Stimulated activated CD4-positive, alpha-beta T cell treated with anti-CD3 and anti-CD28 coated beads, Interleukin-1b, Interleukin-23, amount 100 ng/mL, for 24 hours (primary cell): ENCODE measurements at places on chromosomes 2 and 18.

GRCh38 chr2:197998702-197999101 is 194.3 kb downstream of the PLCL1 start:
- no peak for DNase-seq

DNA sequence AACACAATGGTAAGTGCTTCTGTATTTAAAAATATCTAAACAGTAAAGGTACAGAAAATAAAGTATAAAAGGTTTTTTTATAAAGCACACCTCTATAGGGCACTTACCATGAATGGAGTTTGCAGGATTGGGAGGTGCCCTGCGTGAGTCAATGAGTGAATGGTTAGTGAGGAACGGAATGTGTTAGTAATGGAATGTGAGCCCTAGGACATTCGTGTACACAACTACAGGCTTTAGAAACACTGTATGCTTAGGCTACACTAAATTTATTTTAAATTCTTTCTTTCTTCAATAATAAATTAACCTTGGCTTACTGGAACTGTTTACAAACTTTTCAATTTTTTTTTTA is 337.9 kb upstream of the SLC39A10 start:
- DNase-seq: no peak

GRCh38 chr2:174342686-174343342 is 8.1 kb downstream of the SP9 start:
- no peak for DNase-seq

DNA sequence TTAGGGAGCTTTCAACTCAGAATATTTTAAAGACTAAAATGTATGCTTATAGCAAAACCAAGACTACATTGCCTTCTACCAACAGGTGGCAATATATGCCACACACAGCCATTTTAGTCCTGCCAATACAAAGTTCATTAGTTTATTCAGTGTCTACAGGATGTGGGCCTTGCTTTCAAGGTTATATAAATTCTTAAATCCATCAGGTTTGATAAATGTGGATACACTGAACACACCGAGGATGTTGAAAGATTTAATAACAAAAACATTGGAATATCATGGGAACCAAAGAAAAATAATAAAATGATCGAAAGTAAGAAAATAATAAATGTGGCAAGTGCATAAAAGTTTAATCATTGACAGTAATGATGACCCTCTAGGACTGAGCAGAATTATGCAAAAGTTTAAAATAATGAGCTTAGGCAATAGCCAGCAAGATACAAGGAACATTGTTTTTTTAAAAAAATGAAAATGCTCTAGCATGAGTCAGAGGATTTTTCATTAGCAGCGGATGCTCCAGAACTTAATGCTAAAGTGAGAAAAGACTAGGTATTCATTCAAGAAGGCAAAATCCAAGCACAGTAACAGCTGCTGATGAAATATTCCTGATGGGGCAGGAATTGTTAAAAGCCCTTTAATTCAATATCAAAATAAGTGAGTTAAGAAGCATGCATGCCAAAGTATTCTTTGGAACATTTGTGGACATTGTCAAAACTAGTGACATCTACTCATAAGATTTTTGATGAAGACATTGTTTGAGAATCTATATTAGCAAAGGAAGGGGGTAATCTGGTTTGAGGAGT is 14.2 kb downstream of the SCN9A start:
- no peak for DNase-seq

- no peak for DNase-seq
Measured at GRCh38 chr2:8133363-8133762, 548.5 kb upstream of the ID2 start.

DNA sequence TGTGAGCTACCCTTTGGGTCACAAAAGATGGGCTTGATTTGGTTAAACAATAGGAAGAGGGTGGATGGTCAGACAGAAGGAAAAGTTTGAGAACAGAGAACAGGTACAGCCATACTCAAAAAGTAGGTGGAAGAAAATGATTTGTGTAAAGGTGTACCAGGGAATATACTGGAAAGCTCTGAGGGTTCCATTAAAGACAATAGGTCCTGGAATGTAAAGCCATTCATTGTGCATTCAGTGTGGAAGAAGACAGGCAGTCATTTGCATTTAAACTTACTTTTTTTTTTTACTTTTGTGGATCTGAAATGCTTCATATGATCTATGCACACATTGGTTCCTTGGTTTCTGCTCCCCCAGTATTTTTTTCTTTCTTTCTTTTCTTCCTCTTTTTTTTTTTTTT is 581.4 kb upstream of the PIK3C3 start:
- no peak for DNase-seq

DNA sequence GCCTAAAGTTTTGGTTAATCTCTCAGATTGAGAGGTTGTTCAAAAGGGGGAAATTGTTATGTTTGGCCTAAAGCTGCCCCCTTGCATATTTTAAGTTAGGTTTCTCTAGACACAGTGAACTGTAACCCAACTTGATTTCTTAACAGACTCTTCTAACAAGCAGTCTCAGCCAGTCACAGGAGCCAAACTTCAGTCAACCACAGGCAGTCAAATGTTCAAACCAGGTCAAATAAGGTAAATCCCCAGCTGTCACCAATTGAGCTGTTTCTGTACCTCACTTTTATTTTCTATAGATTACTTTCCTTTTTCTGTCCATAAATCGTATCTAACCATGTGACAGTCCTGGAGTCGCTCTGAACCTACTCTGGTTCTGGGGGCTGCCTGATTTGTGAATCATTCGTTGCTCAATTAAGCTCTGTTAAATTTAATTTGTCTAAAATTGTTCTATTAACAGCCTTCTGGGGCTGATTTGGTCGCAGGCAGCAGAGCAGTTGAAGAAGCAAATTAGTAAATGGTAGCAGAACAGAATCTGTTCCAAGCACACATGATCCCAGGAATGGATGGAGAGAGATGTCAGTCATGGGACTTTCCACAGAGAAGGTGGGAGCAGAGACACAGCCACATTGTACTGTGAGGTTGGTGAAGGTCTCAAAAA is 16.4 kb upstream of the NFU1 start:
- no peak for DNase-seq

- no peak for DNase-seq
Measured at GRCh38 chr2:10894264-10894935, 17.3 kb upstream of the KCNF1 start.
